ENCODE measurements at places on chromosomes 5 and 9.

- no peak for DNase-seq
Measured at GRCh38 chr5:42858031-42858643, 46.4 kb upstream of the SELENOP start.

- DNase-seq = no peak
Measured at GRCh38 chr5:1138445-1139245, 26.8 kb upstream of the SLC12A7 start.

- DNase-seq = no peak
Measured at GRCh38 chr9:121529237-121529987, 29.8 kb upstream of the GGTA1 start.

DNA sequence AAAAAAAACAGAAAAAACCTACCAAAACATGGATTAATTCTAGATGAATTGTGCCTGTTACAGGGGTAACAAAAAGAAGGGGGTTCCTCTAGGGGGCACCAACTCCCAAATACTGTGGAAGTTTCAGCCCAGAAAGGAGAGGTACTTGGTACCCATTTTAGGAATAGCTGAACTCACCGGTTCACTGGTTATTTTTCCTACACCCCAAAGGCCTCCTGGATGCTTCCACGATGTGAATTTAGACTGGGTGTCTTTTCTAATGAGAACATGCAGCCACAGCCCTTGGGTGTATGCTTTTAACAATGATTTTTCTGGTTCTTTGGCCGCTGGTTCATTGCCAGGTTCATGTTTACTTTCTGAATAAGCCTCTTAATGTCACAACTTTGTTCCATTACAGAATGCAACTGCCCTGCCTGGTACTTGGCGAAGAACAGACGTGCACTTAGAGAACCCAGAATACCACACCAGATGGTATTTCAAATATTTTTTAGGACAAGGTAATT lies 46.7 kb downstream of the GARNL3 start:
- DNase-seq = no peak

GRCh38 chr5:140084541-140084940 lies 29.4 kb upstream of the PURA start:
- DNase-seq = no peak

- peak; percentile 70 for DNase-seq
Measured at GRCh38 chr5:78008356-78008967, 232.3 kb upstream of the TBCA start.

DNA sequence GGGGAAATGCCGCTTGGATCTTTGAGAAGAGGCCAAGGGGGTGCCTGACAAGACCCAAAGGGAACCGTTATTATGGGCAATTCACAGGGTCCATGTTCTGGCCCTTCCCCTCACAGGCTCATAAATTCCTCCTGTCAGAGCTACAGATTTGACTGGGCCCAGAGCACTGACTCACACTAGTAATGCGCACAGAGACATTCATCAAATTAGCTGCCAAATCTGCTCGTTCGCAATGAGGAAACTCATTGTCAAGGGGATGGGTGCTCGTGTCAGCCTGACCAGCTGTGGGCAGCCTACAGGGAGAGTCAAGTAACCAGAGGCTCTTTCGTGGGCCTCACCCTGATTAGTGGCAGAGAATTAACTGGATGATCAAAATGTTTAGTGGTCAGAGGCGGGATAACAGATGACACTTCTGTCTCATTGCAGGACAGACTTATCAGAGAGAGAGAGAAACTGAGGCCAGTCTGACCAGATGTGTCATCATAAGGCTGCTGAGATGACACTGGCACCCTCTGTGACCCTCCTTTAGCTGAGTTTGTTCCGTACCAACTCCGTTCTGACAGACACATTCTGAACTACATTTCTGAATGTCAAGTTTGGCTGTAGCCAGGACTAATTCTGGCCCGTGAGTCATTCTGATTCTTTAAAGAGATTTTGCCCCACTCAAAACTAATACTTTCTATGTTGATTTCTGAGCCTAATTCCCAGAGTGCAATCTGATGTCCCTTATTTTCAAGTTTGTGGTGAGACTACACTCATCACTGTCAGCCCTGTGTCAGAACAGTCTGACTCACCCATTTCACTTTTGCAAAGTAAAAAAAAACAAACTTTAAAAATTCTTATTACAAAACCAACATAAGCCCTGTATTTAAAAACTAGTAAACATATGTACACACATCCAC lies 377.1 kb downstream of the ACTL7B start:
- no peak for DNase-seq

DNA sequence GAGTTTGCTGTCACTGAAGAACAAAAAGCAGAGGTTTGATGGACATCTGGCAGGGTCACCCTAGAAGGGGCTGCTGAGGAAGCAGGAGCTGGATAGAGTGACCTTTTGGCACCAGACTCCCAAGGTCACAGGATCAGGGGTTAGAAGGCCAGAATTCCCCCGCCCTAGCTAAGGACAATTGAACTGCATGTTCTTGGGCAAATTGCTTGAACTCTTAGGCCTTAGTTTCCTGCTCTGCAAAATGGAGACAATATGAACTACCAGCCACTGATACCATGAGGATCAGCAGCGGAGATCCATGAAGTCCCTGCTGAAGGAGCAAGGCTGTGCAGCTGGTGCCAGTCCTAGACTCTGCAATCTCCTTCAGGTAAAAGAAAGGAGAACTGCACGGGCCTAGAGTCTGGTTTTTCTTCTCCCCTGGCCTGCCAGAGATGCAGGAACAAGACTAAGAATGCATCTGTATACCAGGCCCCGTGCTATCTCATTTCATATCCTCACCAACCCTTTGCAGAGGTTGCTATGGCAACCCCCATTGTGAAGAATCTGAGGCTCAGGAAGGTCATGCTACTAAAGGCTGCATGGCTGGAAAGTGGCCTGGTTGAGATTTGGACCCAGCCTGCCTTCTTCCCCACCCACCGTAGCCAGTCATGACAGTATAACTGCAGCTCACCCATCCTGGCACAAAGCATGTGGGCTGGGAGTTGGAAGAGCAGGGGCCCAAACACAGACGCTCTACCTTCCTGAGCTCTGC lies 33.7 kb downstream of the CAMK2A start:
- DNase-seq = no peak

DNA sequence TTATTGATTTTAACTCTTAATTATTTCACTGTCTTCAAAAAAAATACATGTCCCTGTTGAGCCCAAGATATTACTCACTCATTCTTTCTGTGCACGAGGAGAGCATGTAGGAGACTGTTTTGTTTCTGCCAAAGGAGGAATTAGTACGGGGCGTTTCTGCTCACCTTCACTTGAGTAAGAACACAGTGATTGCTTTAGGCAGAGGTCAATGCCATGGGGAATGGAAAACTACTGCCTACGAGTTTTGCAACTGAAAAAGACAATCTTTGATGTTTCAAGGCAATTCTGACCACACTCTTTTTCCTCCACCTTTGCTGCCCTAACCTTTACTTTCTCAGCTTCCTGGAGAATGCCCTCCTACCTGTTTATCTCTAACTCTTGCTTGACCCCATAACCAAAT lies 109.4 kb downstream of the CCDC192 start:
- DNase-seq = no peak

GRCh38 chr9:127877566-127877998 lies at the start of gene AK1:
Gene AK1 (minus strand): TSS chr9:127877675. CDS start chr9:127874617, 3,058 bp downstream.
- no peak for DNase-seq

GRCh38 chr9:6938447-6938846 lies 180.7 kb downstream of the KDM4C start:
- DNase-seq = peak; percentile 19

GRCh38 chr5:56078278-56079156 lies 83.8 kb upstream of the IL6ST start:
- no peak for DNase-seq

Measured in KBM-7 (cell line).